Activated CD4-positive, alpha-beta memory T cell treated with anti-CD3 and anti-CD28 coated beads for 36 hours (primary cell): ENCODE measurements at places on chromosomes 2 and 18. TPM values are rescaled to one million over a fixed set of nuclear protein-coding genes. Genes with fewer than 3 reads are reported as not detected.
A peak's percentile ranks its signal among the peaks of the same experiment; 100 is the strongest.

- H3K27ac ChIP-seq = peak overlapping the region; percentile 64
- H3K4me1 ChIP-seq = peaks cover 57% of the 10 kb centered on the region
- DNase-seq = peak; percentile 85
- H3K36me3 ChIP-seq = no peaks in the 10 kb centered on the region
- no peak overlapping the region for H3K4me3 ChIP-seq
- peaks cover 22% of the 10 kb centered on the region for H3K27me3 ChIP-seq
Measured at GRCh38 chr2:111705711-111706336, 178.2 kb downstream of the ANAPC1 start.

- DNase-seq = no peak
- no peak overlapping the region for H3K27ac ChIP-seq
- no peaks in the 10 kb centered on the region for H3K36me3 ChIP-seq
- H3K27me3 ChIP-seq = no peaks in the 10 kb centered on the region
Measured at GRCh38 chr2:125559186-125559585, 1096.8 kb upstream of the GYPC start.

DNA sequence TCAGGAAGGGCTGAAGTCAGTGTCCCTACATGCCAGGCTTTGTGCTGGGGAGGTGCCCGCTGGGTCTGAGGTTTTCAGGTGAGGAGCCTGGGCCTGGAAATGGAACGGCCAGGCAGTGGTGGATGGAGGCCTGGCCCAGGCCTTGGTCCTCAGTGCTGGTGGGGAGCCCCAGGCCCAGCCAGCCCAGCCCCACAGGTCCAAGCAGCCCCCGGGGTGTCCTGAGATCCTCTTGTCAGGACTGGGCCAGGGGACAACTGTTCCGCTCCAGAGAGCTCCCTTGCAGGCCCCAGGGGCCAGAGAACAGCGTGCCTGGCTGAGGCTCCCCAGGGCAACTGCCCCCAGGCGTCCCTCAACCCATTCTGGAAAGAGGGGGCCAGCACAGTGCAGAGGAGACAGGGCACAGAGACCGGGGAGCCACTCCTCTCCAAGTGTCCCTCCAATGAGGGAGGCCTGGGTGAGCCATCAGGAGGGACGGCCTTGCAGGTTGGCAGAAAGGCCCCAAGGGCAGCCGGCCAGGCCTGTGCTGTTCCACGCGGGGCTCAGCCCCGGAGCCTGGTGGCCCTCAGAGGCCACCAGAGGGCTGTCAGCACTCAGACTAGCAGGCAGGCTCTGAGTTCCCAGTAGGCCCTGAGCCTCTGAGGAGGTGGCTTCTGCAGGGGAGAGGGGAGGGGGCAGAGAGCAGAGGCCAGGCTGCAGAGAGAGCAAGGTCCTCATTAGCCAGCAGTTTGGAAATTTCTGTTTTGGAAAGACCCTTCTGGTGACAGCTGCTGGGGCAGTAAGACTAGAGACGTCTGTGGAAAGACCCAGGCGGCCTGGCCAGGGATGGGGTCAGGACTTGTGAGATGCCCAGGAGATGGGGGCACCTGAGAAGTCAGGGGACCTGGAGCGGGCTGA is 29.4 kb upstream of the SNED1 start:
- no peaks in the 10 kb centered on the region for H3K36me3 ChIP-seq
- H3K4me1 ChIP-seq = peaks cover 3% of the 10 kb centered on the region
- no peak overlapping the region for H3K27ac ChIP-seq
- no peak for DNase-seq
- H3K27me3 ChIP-seq = peaks cover 7% of the 10 kb centered on the region

DNA sequence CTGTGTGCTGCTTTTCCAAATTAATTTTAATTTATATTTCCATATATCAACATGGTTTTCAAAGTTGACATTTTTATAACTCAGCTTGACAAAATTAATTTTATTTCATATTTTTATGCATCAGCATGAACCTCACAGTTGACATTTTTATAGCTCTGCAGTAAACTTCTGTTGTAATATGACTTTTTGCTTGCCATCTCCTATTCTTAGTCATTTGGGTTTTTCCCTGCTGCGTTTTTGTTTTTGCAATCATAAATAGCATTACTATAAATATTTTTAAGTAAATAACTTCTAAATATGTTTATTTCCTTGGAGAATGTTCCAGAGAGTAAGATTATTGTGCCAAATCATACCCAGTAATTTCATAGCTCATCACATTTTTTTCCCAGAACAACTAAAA is 21.0 kb upstream of the L3MBTL4 start:
- H3K4me3 ChIP-seq = no peak overlapping the region
- no peaks in the 10 kb centered on the region for H3K27me3 ChIP-seq
- no peaks in the 10 kb centered on the region for H3K4me1 ChIP-seq
- H3K36me3 ChIP-seq = no peaks in the 10 kb centered on the region
- no peak overlapping the region for H3K27ac ChIP-seq

GRCh38 chr2:236712961-236713673 is 143.5 kb downstream of the ACKR3 start:
- H3K4me3 ChIP-seq = no peak overlapping the region
- no peak overlapping the region for H3K27ac ChIP-seq
- H3K36me3 ChIP-seq = no peaks in the 10 kb centered on the region
- peaks cover 13% of the 10 kb centered on the region for H3K27me3 ChIP-seq
- H3K4me1 ChIP-seq = no peaks in the 10 kb centered on the region

DNA sequence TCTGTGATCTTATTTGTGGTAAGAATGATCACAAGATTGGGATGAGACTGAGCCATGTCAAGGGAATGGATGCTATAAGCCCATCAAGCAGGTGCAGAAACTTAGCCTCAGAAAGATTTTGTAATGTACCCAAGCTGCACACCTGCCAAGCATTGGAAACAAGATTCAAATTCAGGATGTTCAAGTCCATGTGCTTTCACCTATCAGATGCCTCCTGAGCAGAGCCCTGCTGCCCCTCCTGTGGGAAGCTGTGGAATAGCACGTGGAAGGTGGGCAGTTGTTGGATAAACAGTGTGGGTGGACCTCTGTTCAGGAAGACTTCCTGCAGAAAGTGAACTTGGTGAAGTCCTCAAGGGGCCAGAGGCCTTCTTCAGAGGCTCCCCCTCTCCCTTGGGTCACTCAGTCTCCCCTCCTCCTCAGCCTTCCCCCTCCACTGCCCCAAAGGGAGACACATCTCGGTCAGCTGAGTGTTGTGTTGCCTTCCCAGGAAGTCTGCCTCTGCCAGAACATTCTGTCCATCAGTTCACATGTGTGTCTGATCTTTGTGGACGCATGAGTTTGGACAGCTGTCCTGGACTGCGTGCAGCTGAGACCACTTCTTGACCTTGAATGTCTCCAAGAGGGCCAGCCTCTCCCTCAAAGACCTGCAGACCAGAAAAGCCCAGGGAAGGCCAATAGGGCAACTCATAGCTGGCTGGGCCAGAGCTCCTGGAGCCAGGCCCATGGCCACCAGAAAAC is 186.1 kb downstream of the INHBB start:
- H3K27ac ChIP-seq = no peak overlapping the region
- no peak overlapping the region for H3K4me3 ChIP-seq
- no peaks in the 10 kb centered on the region for H3K4me1 ChIP-seq

GRCh38 chr2:159160954-159161353 is 125.5 kb downstream of the WDSUB1 start:
- no peak overlapping the region for H3K4me3 ChIP-seq
- DNase-seq = no peak

DNA sequence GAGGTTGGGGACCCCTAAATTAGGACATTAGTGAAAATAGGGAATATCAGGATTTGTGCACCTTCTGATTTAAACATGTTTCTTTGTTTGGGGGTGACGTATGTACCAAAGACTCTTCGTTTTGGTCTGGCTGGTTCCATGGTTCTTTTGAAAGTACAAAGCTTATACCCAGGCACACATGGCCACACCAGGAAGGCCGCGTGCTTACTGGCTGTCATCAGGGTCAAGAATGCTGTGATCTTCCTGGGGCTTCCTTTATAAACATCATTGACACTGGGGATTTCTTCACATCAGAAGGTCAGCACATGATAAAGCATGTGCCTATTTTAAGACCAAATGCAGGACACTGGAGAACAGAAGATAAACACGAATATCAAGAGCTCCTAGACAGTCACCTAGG is 230.6 kb upstream of the ID2 start:
- H3K27ac ChIP-seq = no peak overlapping the region
- peaks cover 28% of the 10 kb centered on the region for H3K4me1 ChIP-seq
- no peaks in the 10 kb centered on the region for H3K36me3 ChIP-seq
- H3K4me3 ChIP-seq = no peak overlapping the region

DNA sequence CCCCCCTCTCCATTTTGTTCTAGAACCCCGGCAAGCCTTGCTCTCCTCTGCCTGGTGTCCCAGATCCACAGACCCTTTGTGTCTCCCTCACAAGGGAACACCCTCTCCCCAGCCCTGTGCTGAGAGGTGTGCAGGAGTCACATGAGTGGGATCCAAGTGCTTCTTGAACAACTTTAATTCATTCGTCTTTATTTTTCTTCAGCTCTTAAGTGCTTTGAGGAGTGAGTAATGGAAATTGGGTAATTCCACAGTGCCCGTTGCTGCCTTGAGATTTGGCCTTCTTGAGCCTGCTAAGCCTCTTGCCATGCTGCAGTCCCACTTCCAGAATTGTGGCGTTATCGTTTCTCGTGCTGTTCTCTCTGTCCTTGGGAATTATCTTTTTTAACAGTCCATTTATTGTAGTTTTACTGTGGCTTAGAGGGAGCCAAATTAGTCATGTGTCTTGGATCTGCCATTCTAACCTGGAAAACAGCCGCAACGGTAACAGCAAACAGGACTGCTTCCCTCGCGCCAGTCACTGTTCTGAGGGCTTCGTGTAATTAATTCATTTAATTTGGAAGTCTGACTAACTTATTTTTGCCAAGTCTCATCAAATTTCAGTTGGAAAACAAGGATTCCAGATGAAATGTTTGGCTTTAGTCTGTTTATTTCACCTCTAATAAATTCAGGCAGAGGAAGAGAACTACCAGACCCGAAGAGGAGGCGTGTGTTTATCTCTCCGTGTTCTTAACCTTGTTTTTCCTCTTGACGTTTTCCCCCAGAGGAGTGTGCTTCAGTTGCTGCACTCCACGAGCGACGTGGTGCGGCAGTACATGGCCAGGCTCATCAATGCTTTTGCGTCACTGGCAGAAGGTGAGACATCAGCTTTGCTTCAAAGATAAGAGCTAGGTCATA is 72.0 kb downstream of the ARMC9 start:
- no peaks in the 10 kb centered on the region for H3K36me3 ChIP-seq
- no peak overlapping the region for H3K27ac ChIP-seq
- H3K4me3 ChIP-seq = no peak overlapping the region
- DNase-seq = no peak

- H3K27me3 ChIP-seq = peaks cover 6% of the 10 kb centered on the region
- H3K27ac ChIP-seq = no peak overlapping the region
- no peak overlapping the region for H3K4me3 ChIP-seq
- H3K36me3 ChIP-seq = no peaks in the 10 kb centered on the region
Measured at GRCh38 chr18:54766634-54767033, 61.6 kb upstream of the RAB27B start.

DNA sequence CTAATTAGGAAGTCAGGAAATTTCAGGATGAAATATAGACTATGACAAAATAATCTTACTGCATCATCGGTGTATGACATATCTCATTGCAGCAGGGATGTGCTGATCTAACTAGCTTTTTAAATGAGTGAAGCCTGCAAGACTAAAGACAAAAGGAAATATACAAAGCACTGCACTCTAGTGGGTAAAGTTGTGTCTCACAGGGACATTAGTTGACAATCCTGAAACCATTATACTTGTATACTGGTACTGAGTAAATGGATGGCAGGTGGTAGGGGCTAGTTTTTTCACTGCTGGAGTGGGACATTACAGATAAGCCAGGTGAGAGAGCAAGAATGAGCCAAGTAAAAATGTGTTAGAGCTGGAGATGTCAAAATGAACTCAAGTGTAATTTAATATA is 317.5 kb upstream of the RAB6C start:
- H3K27ac ChIP-seq = no peak overlapping the region
- no peaks in the 10 kb centered on the region for H3K4me1 ChIP-seq
- H3K36me3 ChIP-seq = no peaks in the 10 kb centered on the region
- peaks cover 1% of the 10 kb centered on the region for H3K27me3 ChIP-seq

DNA sequence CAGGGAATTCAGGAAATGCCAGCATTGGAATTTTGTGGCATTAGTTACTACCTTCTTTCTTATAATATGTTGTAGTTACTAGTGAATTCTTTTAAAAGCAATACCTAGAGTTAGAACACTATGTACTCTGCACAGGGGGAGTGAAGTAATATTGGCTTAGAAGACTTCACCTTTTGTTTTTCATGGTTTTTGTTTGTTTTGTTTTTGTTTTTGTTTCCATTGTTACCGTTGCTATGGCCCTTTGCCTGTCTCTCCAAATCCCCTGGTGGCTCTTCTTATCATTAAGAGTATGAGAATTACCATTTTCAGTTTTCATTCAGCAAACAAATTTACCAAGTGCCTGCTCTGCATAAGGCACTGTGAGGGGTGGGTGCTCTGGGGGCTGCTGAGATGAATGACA is 160.1 kb downstream of the HAUS1 start:
- H3K27ac ChIP-seq = no peak overlapping the region
- H3K36me3 ChIP-seq = peaks cover 35% of the 10 kb centered on the region
- H3K27me3 ChIP-seq = no peaks in the 10 kb centered on the region
- DNase-seq = no peak
- no peak overlapping the region for H3K4me3 ChIP-seq
- peaks cover 56% of the 10 kb centered on the region for H3K4me1 ChIP-seq

GRCh38 chr2:211833582-211834279 is 704.9 kb downstream of the ERBB4 start:
- DNase-seq = no peak

GRCh38 chr2:227816507-227817294 is 3.1 kb downstream of the CCL20 start:
- peak overlapping the region; percentile 49 for H3K4me3 ChIP-seq
- no peak for DNase-seq
- peaks cover 45% of the 10 kb centered on the region for H3K4me1 ChIP-seq
- peaks cover 5% of the 10 kb centered on the region for H3K27me3 ChIP-seq

GRCh38 chr18:51278045-51278649 is 80.7 kb upstream of the MEX3C start:
- no peaks in the 10 kb centered on the region for H3K36me3 ChIP-seq
- H3K27ac ChIP-seq = no peak overlapping the region
- DNase-seq = peak; percentile 67
- no peak overlapping the region for H3K4me3 ChIP-seq
- peaks cover 2% of the 10 kb centered on the region for H3K27me3 ChIP-seq

DNA sequence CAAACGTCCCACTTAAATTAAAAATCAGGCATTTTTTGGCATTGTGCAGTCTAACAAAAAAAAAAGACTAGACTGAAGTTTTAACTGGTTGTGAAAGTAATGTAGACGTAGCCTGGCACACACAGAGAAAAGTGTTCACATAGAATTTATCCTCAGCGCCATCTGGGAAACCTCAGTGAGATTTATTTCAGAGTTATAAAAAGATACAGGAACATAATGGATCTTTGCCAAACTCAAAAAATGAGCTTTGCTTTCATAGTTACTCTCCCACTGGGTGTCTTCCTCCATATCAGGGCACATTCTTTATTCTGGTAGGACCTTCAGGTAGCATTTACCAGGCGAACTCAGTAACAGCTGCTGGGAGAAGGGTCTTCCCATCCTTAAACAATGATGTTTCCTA is 532.4 kb upstream of the SALL3 start:
- H3K4me1 ChIP-seq = no peaks in the 10 kb centered on the region
- H3K4me3 ChIP-seq = no peak overlapping the region
- H3K36me3 ChIP-seq = no peaks in the 10 kb centered on the region
- H3K27me3 ChIP-seq = no peaks in the 10 kb centered on the region
- H3K27ac ChIP-seq = no peak overlapping the region

GRCh38 chr2:177037569-177037968 is 175.0 kb upstream of the HNRNPA3 start:
- DNase-seq = no peak
- H3K27me3 ChIP-seq = peaks cover 24% of the 10 kb centered on the region
- no peaks in the 10 kb centered on the region for H3K4me1 ChIP-seq
- no peak overlapping the region for H3K27ac ChIP-seq
- no peaks in the 10 kb centered on the region for H3K36me3 ChIP-seq
- no peak overlapping the region for H3K4me3 ChIP-seq

The PPP1R1C gene
- total RNA-seq = not detected

The NPAS2 gene
- 1.4 TPM for total RNA-seq

The ELOA2 gene
- total RNA-seq = not detected

The SLC14A1 gene
- 1.1 TPM for total RNA-seq

The ACADL gene
- not detected for total RNA-seq

The CHST9 gene
- total RNA-seq = not detected
